ENCODE measurements at places on chromosomes 12 and 14.

DNA sequence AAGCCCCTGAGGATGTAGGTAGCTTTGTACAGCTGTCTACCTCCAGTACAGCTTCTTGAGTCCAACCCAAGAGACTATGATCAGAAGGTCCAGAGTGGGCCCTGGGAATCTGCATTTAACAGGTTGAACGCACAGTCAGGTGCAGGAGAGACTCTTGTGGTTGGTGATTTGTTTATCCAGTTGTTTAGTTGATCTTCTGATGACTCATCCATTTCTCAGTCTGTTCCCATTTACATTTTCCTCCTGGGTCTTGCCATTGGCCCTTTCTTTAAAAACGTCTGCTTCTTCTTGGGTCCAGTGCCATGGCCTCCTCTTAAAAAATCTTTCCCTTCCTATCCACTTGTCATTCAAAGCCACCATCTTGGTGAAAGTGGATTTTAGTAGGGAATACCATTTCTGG lies 734.2 kb downstream of the MED13L start:
- DNase-seq: no peak

GRCh38 chr12:77850129-77850528 lies 19.4 kb downstream of the NAV3 start:
- no peak for DNase-seq

GRCh38 chr12:10453156-10453555 lies at the start of gene KLRC1:
Gene KLRC1, minus strand, starts transcription at chr12:10453377. Its CDS starts 2,221 bp downstream, at chr12:10451156.
- no peak for DNase-seq

DNA sequence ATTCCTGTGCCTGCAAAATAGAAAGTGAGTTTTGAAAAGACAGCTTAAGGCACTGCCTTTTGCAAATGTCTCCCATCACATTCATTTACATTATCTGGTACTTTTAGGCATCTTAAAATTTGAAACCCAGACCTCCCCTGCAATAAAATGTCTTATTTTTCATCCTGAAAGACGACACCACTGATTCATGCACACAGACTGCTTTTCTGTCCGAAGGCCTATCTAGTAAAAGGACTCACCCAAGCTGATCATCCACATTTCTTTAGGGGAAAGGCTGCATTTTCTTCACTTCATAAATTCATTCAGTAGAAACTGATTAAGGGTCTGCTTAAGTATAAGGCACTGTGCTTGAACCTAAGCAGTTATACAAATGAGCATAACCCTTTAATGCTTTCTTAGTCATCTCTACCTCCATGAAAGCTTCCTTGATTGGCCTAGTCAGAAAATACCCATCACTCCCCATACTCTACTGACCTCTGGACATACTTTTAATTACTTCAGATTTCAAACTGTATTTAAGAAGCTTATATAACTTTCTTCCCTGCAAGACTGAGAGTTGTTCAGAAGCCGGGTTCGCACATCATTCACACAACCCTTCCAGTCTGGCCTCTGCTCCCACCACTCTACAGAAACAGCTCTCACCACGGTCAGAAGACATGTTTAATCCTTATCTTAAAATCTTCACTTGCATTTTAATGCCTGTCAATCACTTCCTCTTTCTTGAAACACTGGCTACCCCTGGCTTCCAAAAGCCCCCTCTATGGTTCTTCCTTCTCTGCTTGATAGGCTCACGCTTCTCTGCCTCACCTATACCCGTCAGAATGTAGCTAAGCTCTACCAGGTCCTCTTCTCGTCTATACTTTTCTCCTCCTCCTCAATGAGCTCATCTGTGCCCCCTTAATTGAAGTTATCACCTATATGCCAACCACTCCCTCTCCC lies 288.6 kb downstream of the MED13L start:
- no peak for DNase-seq

DNA sequence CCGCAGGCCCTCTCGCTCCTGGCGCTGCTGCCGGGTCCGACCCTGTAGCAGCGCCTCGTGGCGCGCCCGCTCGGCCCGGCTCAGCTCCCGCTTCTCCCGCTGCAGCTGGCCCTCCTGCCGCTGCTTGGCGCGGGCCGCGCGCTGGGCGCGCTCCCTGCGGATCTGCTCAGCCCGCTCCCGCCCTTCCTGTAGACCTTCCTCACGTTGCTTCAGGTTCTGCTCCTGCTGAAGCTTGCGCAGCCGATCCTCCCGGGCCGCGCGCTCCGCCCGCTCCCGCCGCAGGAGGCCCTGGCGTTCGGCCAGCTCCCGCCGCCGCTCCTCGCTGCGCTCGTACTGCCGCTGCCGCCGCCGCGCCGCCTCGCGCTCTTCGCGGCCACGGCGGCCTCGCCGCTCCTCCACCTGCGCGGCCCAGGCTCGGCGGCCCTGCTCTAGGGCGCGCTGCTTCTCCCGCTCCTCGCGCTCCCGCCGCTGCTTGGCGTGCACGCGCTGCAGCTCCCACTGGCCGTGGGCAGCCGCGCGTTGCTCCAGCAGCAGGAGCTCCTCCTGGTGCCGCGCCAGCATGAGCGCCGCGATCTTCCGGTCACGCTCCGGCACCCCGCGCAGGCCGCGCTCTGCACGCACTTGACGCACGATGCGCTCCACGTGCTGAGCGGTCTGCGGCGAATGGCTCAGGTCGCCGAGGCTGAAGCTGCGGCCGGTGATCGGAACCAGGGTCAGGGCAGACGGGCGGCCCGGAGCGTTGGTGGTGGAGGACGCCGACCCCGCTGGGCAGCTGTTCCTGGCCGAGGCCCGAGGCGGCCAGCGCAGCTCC lies 2.4 kb downstream of the CCDC177 start:
- no peak for DNase-seq
